Endothelial cell of umbilical vein (primary cell): ENCODE measurements at places on chromosomes 7 and 10. TPM values are rescaled to one million over a fixed set of nuclear protein-coding genes. Genes with fewer than 3 reads are reported as not detected.

DNA sequence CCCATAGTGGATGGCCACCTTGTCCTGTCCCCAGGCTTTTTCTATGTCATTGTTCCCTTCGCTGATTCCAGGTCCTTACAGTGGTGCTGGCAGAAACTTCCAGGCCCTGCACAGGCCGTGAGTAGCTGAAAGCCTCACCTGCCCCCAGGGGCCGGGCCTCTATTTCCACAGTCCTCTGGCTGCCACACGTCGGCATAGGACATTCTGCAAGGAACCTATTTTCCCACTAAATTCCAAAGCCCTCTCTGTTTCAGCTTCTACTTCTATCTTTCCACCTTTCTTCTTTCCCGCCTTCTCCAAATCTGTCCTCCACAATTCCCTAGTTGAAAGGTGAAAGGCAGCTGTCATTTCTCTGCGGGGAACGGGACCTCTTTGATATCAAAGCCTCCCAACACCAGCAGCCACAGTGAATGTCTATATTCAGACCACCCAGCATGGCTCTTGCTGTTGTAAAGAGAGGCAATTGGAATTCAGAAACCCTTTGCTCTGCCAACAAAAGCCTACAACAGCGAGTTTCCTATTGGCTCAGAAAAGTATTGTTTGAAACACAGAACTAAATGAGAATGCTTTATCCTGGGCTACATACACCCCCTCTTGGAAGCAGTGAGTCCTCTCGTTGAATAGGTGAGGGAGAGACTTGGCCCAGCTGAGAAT, 607.7 kb downstream of the GALNT17 start:
- DNase-seq = no peak

- no peak for DNase-seq
Observed at GRCh38 chr10:64275001-64275400, 753.8 kb downstream of the REEP3 start.

DNA sequence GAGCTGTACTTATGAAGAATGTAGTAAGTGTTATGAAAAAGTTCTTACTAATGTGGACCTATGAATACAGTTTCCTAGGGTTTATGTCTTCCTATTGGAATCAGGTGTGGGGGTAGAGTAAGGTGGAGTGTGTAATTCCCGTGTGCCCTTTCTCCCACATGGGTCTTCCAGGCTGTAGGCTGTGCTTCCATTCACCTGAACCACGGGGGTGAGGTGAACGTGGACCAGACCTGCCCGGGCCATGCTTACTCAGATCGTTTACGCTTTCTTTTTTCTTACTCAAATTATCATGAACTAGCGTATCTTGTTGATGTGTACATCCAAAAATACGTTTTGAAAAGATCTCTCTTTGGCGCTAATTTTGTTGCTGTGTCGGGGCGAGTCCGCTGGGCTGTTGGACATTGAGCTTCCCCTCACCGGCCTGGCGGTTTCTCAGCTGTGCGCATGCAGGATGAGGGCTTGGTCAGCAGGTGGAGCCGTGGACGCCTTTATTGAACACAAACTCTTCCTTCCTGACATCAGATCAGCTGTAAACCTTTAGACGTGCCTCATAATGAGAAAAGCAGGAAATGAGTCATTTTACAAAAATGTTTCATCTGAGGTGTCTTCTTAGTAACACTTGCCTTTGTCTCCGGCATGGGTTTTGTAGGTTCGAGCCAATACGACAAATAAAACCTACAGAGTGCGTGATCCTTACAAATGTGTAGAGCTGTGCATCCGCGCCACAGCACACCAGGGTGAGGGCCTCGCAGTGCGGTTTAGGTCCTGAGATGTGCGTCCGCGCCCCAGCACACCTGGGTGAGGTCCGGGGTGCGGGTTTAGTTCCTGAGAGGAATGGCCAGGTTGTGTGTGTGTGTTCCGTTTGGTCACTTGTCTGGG, 53.8 kb downstream of the WDR37 start:
- DNase-seq = peak; percentile 69

Gene CDC14C
- total RNA-seq = not detected in 2 replicates

- peak; percentile 68 for DNase-seq
Observed at GRCh38 chr7:85025312-85025756, 161.5 kb downstream of the SEMA3D start.

DNA sequence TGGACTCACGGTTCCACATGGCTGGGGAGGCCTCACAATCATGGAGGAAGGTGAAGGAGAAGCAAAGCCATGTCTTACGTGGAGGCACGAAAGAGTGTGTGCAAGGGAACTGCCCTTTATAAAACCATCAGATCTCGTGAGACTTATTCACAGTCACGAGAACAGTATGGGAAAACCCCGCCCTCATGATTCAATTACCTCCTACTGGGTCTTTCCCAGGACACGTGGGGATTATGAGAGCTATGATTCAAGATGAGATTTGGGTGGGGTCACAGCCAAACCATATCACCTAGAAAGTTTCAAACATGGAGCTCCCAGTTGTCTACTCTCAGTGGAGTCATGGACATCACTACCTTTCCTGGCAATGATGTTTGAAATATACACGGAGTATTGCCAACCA, 49.6 kb downstream of the CYCS start:
- DNase-seq = no peak

- no peak for DNase-seq
Observed at GRCh38 chr7:79673421-79673820, 220.0 kb upstream of the MAGI2 start.

- DNase-seq = no peak
Observed at GRCh38 chr10:16901106-16901505, 83.9 kb upstream of the RSU1 start.

DNA sequence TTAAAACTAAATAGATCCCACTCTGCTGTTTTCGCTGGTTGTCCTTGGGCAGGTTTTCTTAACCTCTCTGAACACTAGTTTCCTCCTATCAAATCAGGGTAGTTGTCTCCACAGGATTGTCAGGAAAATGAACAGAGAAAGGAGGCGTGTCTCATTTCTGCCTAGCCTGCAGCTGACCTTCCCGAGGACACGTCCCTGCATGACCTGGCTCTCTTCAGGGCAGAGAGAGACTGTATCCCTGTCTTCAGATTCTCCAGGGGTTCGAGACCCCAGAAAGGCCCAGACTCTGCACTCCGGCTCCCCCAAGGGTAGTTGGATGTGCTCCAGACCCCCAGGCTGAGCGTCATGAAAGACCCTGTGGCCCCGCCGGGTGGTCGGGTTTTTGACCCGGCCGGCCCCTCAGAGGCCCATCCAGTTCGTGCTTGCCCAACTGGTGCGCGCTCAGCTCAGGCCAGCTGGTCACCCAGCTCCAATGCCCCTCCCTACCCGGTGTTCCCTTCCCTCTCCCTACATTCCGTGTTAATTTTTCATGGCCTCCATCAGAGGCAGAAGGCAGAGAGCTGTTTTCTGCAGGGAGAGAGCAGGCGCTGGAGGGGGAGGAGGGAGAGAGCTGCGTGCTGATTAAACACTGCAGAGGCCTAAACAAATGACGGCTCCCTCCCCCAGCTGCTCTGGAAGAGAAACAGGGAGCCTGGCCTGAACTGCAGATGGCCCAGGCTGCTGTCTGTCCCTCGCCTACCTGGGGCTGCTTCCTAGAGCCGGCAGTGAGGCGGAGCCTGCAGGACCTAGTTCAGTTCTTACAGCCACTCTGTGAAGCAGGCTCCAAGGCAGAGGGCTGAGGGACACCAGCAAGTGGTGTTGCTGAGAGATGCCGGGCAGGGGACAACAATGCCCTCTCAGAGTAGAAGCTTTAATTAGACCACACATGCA, 86.2 kb upstream of the PPIF start:
- DNase-seq = no peak

Gene C7orf33
- total RNA-seq = not detected in 2 replicates

DNA sequence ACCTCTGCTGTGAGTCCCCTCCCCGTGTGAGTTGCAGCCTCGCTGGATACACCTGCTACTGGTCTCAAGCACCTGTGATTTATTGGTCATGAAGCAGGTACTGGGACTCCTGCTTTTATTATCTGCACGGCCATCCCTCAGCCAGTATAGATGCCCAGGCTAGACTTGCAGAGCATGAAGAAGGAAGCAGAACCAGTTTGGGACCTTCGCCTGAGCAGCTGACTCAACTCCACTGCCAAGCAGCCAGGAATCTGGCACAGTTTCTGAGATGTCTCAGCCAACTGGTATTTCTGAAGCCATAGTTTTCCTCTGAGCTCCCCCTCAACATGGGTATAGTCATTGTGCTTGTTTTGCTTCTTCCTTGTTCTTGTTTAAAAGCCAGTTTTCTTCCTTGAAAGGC, 28.0 kb upstream of the SLC39A12 start:
- DNase-seq = no peak

GRCh38 chr10:7435674-7436073, 24.8 kb upstream of the SFMBT2 start:
- no peak for DNase-seq

Gene AGMO
- total RNA-seq = 0.40 and 1.2 TPM in 2 replicates

DNA sequence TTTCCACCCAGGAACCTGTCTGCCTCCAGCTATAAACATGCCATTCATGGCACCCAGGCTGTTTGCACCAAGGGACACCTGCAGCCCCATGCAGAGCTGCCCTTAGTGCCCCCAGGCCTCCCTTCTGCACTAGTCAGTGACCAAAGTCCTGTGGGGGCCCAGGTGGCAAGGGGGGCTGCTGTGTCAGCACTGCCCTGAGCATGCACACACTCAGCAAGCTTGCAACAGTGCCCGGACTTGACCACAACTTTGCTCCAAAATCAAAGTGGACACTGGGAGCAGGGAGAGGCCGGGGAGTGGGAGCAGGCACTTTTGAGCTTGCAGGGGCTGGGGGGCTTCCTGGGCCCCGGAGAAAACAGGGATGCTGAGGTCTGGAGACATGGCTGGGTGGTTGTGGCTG, 192.9 kb upstream of the MBL2 start:
- DNase-seq = no peak

DNA sequence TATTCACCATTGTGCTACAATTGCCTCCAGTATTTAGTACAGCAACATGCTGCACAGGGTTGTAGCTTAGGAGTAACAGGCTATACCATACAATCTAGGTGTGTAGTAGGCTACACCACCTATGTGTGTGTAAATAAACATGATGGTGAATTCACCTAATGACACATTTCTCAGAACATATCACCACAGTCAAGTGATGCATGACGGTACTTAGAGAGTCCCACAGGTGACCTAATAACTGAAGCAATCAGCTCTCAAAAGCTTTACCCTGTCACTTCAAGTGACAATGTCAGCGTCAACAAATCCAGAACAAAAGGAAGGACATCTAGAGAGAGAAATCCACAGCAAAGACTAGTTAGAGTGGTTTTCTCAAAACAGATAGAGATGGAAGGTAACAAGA, 38.8 kb downstream of the CCNJ start:
- DNase-seq = no peak

- no peak for DNase-seq
Observed at GRCh38 chr7:1424041-1424440, 35.2 kb downstream of the MICALL2 start.

Gene ZNF789
- total RNA-seq = 16.6 and 21.6 TPM in 2 replicates

- DNase-seq = no peak
Observed at GRCh38 chr7:93895859-93896600, 5.5 kb upstream of the TFPI2 start.

DNA sequence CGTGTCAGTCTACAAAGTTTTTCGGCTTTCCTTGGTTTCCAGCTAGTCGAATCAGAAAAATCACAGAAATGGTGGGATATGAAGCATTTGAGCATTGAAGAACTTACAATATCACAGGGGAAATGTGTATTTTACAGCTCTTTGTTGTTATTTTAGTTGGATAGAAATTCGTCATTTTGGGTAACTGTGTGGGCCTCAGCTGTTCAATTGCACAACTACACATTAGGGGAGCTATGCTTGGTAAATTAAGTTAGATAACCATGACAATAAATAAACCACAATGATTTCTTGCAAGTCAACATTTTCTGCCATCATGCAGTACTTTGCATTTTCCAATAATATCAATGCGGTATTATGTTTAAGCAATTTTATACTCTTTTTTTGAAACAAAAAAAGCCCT, 80.4 kb upstream of the ANK3 start:
- no peak for DNase-seq

DNA sequence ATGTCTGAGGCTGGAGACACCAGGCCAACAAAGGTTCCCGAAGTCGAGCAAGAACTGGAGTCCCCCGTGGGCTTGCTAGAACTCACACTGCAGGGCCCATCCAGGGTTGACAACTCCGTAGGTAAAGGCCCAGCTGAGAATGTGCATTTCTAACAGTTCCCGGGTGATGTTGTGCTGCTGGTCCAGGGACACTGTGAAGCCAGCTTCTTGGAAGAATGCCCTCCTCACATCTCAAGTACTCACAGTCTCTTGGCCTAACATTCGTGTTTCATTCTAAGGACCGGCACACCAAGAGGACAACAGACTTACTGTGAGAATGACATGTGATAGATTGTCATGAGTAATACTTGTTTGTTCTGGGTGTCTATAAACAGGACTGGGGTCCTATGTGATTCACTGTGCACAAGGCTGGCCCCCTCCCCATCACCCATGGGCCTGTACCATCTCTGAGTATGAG, 682.3 kb upstream of the IGFBP3 start:
- DNase-seq = no peak

Gene TIMM23B
- total RNA-seq = 18.7 and 19.4 TPM in 2 replicates

GRCh38 chr7:90617442-90617841, 21.3 kb downstream of the CDK14 start:
- no peak for DNase-seq

DNA sequence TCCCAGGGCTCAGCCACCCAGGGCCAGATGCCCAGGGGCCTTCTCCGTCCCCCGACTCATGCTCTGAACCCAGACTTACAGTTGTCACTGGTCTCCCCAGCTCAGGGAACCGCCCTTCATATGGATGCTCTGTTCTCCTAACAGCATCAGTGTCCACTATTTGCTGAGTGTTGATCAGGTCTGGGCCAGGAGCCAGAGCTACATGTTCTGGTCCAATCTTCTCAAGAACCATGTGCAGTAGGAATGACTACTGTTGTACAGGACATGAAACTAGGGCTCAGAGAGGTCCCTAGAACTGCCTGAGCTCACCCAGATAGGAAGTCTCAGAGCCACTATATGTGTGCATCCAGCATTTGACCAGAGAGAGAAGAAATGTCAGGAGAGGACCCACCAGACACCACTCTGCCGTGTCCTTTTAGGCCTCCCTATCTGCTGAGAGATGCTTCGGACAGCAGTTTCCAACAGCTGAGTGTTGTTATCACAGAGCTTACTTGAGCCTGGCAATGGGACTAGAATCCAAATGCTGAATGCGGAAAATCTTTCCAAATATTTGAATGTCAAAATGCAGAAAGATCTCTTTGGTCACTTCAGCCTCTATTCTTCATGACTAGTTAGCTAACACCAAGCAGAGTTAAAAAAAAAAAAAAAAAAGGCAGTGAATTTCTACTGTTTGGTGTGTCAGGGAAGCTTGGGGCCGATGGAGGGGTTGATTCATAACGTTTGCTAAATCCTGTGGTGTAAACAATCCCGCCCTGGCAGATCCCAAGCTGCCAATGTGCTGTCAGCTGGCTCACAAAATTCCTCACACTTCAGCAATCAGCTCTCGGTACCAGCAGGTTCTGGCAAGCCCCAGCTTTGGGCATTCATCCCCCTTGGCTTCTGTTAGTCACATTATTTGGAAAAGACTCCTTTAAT, 246.1 kb downstream of the TNS3 start:
- no peak for DNase-seq

- DNase-seq = no peak
Observed at GRCh38 chr10:64070241-64070640, 549.0 kb downstream of the REEP3 start.

Gene ZNF365
- 2.9 and 5.5 TPM in 2 replicates for total RNA-seq
